ENCODE measurements at places on chromosomes 13 and 19.

DNA sequence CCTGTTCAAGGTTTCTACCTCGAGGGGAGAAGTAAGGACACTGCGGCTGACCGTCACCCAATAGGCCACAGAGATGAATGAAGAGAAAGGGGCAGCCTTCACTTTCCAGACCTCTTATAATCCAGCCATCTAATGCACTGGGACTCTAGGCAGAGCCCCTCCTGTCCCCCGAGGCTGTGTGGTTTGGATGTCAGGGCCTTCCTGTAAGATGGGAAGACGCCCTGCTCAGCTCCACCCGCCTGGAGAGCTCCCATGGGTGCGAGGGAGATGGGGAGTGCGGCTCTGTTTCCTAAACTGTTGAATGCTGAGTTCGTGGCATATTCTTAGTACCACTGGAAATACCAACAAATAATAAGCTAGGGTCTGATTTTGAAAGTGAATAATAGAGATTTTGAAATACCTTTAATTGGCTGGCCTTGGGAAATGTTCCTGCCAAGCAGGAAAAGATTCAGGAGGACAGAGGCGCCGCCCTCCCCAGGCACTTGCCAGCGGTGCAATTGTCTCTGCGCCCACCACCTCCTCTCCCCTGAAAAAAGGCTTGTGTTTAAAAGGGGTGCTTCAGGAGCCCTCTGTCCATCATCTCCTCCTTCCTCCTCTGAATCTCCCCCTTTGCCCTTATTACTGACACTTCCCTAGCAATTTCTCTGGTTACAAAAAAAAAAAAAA is 85.4 kb upstream of the GPR183 start:
- no peak for DNase-seq

DNA sequence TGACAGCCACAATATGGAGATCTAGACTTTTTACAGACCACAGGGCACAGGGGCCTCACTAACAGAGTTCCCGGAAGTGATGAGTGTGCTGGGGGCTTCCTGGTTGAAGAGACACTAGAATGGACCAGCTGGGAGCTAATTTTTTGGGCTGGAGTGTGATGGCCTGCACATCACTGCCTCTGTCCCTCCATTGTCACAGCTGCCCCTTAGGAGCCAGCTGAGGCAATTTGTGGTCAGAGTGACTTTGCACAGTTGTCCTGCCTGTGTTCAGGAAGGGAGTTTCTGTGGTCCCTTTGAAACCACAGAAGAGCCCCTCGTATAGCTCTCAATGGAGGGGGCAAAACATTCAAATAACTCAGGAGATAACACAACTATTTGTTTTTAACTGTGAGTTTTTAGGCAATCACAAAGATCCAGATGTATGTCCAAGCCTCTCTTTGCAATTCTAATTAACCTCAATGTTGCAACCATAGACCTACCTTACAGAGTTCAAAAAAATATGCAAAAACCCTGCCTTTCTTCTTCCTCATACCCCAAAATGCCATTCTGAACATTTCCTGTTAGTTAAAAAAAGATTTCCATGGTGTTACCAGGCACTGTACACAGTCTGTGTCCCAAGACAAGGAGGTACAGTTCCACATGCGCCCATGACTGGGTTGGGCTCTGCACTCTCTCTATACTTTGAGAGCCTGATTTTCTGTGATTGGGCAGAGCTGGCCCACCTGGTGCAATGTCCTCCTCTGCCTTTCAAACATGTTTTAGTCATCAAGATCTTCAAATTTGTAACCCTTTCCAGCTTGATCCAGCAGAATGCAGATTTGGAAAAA is 2.4 kb downstream of the ALOX5AP start:
- peak; percentile 38 for DNase-seq

DNA sequence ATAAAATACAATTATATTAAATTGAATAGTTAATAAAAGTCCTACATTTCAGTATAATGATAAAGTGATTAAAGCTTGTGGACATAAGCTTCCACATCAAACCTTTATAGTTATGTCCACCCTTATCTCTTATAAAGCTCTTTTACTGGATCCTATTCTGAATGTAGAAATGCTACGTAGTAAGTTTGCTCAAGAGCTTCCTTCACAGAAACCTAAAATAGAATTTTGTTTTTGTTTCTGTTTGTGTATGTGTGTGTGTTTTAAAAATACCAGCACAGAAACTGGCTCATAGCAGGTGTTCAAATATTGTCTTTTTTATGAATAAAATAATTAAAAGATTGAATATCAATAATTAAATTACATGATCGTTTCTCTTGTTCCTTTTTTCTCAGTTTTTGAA is 21.0 kb upstream of the UFM1 start:
- no peak for DNase-seq

DNA sequence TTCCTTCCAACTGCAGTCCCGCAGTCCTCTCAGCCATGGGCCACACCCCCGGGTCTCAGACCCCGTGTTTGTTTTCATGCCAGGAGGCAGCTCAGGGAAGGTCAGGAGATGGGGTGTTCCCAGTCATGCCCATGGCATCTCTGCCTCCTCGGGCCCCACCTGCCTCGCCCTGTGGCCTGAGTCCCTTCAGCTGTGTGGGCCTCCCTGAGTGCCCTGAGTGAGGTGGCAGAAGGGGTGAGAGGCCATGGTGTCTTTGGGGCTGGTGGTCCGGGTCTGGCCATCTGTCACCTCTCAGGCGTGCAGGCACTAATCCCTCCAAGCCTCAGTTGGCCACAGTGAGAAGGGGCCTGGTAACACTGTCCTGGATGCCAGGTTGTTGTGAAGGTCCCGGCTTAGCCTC is 10.9 kb upstream of the KDM4B start:
- no peak for DNase-seq

GRCh38 chr13:41928323-41928722 is 32.6 kb downstream of the VWA8 start:
- no peak for DNase-seq

DNA sequence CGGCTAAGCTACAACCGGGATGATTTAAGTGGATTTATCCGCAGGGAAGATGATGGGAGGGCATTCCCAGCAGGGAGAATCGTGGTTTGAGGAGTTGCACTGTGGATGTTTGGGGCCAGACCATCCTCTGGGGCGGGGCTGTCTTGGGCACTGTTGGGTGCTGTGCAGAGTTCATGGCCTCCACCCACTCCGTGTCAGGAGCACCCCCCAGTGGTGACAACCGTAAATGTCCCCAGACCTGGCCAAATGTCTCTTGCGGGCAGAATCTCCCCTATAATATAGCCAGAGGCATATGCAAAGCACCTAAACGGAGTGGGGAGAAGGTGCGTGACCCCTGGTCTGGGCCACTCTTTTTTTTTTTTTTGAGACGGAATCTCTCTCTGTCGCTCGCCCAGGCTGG is 40.2 kb downstream of the SMIM24 start:
- no peak for DNase-seq

GRCh38 chr19:41533671-41534215 is 42.2 kb upstream of the CEACAM21 start:
- no peak for DNase-seq

- no peak for DNase-seq
These were observed 502 bp downstream of the VRK3 start for GRCh38 chr19:50024719-50025021.

GRCh38 chr13:43924549-43925245 is 45.0 kb downstream of the LACC1 start:
- no peak for DNase-seq

DNA sequence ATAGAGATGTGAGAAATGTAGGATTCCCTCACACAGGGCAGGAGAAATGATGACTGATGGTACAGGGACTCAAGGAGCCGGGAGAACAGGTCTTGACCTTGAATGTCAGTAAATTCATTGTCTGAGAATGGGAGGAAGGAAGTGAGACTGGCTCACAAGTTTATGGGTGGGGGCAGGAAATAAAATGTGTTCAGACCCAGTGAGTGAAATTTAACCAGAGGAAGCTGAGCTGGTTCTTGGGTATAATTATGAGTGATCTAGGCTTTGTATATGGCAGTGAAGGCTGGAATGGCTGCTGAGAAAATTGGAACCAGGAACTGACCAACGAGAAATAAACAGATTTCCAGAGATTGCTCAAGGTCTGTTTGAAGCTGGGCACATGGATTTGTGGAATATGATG is 6.3 kb upstream of the IGSF23 start:
- peak; percentile 24 for DNase-seq

DNA sequence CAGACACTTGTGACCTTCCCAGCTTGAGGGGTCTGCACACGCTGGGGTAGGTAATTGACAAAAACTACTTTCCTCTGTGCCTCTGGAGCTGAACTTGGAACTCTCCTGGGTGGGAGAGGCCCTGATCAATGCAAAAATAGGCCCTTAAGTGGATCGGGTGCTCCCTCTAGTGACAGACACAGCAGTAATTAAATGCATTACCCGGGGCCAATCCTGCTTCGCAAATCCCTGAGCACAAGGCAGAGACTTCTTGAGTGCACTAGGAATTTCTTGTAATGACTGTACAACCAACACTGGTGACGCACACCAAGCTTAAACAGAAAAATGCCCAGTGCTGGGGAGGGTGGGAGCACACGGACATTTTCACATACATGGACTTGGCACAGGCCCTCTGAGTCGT is 10.6 kb upstream of the UBE2S start:
- peak; percentile 81 for DNase-seq

DNA sequence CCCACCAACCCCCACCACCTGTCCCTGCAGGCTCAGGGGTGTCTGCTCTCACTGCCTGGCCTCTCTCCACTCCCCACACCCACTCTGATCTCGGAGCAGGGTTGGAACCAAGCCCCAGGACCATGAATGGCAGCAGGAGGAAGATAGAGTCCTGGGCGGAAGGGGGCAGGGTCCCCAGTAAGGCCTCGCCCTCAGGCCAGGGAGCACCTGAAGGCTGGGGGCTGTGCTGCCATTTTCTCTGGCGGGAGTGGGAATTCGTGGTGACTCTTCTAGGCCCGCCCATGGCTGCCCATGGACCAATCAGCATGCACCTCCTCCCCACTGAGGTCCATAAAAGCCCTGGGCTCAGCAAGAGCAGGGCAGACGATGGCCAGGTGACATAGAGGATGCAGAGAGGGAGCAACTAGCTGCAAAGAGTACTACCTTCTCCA is 25.0 kb downstream of the KBTBD6 start:
- DNase-seq, result no peak

DNA sequence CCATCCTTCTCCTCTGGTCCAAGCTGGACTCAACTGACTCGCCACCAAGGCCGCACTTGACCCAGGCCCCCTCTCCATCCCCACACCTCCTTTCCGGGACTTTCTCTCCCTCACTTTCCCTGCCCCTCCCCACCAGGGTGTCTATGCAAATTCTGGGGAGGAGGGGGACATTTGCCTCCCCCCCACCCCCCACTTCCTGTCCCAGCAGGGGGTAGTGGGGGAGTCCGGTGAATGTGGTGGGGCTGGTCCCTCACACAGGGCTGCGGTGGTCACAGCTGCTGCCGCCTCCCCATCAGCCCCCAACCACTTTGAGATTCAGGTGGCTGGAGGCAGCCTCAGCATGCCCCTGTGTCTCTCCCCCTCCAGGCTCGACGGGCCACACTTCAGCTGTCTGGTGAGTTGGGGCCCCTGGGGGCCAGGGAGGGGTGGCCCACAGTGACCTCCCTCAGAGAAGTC is 870 bp downstream of the SPIB start:
- no peak for DNase-seq

- no peak for DNase-seq
These were observed 336.1 kb downstream of the GPC6 start for GRCh38 chr13:93562676-93563075.

- no peak for DNase-seq
These were observed 6.7 kb upstream of the PPP5C start for GRCh38 chr19:46340051-46340659.

DNA sequence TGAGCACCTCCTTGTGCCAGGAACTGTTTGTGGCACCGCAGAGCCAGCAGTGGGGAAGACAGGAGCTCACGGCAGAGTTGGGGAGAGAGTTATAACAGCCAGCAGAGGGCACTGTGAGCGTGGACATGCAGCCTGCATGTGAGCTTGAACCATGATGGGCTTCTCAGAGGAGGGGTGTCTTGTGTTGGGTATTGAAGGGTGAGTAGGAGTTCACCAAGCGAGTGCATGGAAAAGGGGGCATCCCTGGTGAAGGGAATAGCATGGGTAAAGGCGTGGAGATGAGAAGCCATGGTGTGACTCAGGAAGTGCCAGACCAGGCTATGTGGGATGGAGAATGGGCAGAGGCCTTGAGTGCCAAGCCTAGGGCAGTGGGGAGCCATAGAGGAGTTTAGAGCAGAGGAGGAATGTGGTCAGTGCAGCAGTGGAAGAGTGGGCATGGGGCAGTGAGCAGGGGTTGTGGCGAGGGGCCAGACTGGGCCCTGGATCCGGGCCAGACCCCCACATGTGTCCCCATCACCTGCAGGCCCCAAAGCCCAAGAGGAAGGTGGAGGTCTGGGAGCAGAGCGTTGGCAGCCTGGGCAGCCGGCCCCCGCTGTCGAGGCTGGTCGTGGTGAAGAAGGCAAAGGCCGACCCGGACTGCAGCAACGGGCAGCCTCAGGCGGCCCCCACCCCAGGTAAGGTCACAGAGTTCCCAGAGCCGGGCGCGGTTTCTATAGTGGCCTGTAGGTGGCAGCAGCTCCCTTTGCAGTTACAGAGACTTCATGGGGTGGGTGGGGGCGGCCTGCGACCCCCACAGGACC is 11.8 kb upstream of the SHD start:
- no peak for DNase-seq

Measured in left lung (tissue), 14 donors.